Body of pancreas (tissue), 4 donors: ENCODE measurements at places on chromosomes 6 and 20.

DNA sequence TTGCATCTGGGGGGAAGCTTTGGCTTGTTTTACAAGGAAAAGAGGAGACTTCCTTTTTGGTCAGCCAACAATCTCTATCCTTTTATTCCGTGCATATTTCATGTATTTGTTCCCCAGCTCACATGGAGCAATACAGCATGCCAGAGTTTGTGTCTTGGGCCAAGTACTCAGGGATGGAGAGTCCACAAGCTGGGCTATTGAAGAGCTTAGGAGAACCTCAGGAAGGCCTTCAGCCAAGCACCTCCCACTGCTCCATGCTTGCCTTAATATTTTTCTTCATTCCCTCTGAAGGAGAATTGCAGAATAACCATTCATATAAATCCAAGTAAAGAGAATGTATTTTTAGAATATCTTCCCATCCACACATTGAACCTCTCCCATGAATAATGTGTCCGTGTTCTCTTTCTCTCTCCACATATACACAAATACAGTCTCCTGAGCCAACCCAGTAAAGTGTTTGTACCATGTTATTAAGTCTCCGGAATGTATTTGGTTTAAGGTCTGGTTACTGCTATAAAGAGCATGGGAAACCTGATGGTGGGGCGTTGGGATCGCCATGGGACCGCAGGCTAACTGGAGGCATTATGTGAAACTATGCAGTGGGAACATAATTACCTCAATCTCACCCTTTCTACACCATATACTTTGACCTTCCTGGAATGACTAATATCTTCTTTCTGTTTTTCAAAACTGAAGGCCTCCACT, 3.0 kb downstream of the LAMA4 start:
- H3K4me3 ChIP-seq, result no peak overlapping the region
- H3K27me3 ChIP-seq, result no peaks in the 10 kb centered on the region
- H3K36me3 ChIP-seq, result no peaks in the 10 kb centered on the region
- no peak for DNase-seq
- no peak overlapping the region for H3K27ac ChIP-seq

GRCh38 chr20:40370800-40371199, 318.2 kb downstream of the MAFB start:
- no peak for DNase-seq
- H3K4me1 ChIP-seq, result no peaks in the 10 kb centered on the region
- H3K4me3 ChIP-seq, result no peak overlapping the region
- H3K27ac ChIP-seq, result no peak overlapping the region

DNA sequence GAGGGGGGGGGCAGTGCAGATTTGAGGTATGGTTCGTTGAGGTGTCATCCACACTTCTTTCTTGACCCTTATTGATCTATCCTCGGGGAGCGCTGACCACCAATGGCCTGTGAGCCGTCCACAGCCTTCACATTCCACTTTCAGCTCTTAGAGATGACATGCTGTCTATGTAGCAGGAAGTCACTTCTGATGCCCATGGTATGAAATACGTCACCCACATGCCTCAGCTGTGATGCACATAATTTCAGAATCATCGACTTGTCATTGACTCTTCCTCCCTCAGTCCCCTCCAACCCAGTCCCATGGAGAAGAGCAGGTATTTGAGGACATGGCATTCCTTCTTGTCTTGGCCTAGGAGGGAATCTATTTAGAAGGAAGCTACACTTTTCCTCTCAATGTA, 4.7 kb upstream of the ADGRF5 start:
- H3K27me3 ChIP-seq, result no peaks in the 10 kb centered on the region
- H3K4me3 ChIP-seq, result no peak overlapping the region
- peaks cover 21% of the 10 kb centered on the region for H3K4me1 ChIP-seq
- DNase-seq, result no peak
- no peaks in the 10 kb centered on the region for H3K36me3 ChIP-seq

- no peak overlapping the region for H3K27ac ChIP-seq
- no peaks in the 10 kb centered on the region for H3K36me3 ChIP-seq
- no peak overlapping the region for H3K4me3 ChIP-seq
- no peak for DNase-seq
Observed at GRCh38 chr20:59484228-59484627, 120.1 kb upstream of the PHACTR3 start.

DNA sequence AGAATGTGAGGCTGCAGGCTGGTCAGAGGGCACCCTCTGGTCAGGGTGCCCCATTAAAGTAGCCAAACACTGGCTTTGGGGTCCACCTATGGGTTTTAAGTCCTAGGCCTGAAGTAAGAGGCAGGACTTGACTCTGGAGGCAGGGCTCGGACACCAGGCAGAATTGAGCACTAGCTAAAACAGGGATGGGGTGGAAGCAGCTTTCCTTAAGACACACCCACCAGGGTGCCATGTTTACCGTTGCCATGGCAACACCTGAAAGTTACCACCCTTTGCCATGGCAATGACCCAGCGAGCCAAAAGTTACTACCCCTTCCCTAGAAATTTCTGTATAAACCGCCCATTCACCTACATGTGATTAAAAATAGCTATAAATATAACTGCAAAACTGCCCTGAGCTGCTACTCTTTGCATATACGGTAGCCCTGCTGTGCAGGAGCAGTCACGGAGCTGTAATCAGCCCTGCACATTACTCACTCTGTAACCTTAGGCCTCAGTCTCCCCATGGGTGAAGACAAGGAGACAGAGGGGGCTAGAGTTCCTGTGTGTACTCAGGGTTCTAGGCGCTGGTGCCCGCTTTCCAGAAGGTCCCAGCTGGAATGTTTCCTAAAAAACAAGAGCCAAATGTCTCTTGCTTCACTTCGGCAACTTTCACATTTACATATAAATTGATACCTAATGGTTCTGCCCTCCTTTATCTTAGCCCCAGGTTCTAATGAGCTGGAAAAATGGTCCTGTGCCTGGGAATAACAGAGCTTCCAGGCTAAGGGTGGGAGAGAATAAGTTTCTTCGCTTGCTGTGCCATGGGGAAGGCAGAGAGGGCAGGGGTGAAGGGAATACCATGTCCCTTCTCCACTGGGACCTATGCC, 27.2 kb upstream of the SRSF6 start:
- H3K4me3 ChIP-seq, result no peak overlapping the region
- no peaks in the 10 kb centered on the region for H3K36me3 ChIP-seq

DNA sequence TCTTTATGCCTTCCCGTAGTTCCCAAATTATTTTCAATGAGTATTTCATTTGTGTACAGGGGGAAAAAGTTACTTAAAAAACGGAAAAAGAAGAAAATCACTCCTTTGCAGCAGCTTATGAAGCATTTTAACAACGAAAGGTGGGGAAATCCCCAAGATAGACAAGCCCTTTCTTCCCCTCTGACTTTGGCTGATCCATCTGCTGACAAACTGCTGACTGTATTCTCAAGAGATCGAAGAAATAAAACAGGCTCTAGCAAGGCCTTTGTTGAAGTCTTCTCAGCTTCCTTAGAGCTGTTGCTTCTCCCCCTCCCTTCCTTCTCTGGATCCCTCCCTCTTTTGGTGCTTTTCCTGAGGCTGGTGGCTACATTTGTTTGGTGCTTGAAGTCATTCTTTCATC, 325.2 kb downstream of the NRN1 start:
- H3K27me3 ChIP-seq, result no peaks in the 10 kb centered on the region
- DNase-seq, result no peak

DNA sequence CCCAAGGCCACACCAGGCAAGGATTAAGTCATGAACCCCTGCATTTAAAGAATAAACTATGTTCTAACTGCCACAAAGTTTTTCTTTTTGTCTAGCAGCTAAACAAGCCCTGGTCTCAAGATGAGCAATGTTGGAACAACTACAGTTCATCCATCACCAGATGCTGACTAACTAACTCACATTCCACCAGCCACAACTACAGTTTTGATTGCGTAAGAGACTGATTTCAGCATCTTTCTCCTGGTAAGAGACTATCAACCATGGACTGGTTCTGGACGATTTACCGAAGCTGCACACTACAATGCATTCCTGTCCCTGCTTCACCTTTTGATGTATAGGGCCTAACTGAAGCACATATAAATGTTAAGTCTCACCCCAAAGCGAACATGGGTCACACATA, 43.0 kb downstream of the F13A1 start:
- H3K4me1 ChIP-seq, result no peaks in the 10 kb centered on the region
- H3K4me3 ChIP-seq, result no peak overlapping the region
- H3K27me3 ChIP-seq, result no peaks in the 10 kb centered on the region
- no peak overlapping the region for H3K27ac ChIP-seq
- no peaks in the 10 kb centered on the region for H3K36me3 ChIP-seq

GRCh38 chr6:68497927-68498326, 137.2 kb upstream of the ADGRB3 start:
- no peaks in the 10 kb centered on the region for H3K4me1 ChIP-seq
- DNase-seq, result no peak
- no peak overlapping the region for H3K27ac ChIP-seq
- H3K4me3 ChIP-seq, result no peak overlapping the region
- no peaks in the 10 kb centered on the region for H3K36me3 ChIP-seq

GRCh38 chr6:124962639-124963415, 590 bp downstream of the RNF217 start:
- peak overlapping the region; percentile 82 for H3K27ac ChIP-seq
- H3K27me3 ChIP-seq, result no peaks in the 10 kb centered on the region

- no peak overlapping the region for H3K4me3 ChIP-seq
- no peak overlapping the region for H3K27ac ChIP-seq
- no peak for DNase-seq
- no peaks in the 10 kb centered on the region for H3K27me3 ChIP-seq
- no peaks in the 10 kb centered on the region for H3K4me1 ChIP-seq
Observed at GRCh38 chr6:19713411-19713810, 123.8 kb upstream of the ID4 start.
